ENCODE measurements at places on chromosomes 5 and 9.

GRCh38 chr9:109906766-109907382, 126.9 kb downstream of the PALM2AKAP2 start:
- DNase-seq: no peak

- no peak for DNase-seq
These were observed 11.1 kb upstream of the SPATA31E1 start for GRCh38 chr9:87871425-87872078.

GRCh38 chr9:76181781-76182180, 212.4 kb downstream of the RFK start:
- no peak for DNase-seq

DNA sequence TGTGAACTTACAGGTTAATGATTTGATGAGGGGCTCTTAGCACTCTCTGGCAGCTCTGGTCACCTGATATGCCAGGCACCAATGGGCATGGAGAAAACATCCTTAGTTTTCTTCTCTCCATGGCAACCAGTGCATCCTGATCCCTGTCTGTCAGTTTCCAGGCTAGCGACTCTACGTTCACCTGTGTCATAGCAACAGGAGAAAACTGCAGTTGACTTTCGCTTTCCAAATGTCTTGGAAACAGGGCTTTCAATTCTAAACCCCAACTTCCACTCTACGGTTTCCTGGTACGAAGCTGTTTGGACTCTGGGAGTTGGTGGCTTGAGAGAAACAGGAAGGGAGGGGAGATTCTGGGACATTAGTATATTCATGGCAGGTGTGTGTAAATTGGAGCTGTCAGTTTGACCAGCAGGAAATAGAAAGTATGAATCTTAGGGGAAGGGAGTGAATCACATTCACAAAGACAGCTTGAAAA, 74.4 kb downstream of the SLC28A3 start:
- DNase-seq: peak; percentile 7

DNA sequence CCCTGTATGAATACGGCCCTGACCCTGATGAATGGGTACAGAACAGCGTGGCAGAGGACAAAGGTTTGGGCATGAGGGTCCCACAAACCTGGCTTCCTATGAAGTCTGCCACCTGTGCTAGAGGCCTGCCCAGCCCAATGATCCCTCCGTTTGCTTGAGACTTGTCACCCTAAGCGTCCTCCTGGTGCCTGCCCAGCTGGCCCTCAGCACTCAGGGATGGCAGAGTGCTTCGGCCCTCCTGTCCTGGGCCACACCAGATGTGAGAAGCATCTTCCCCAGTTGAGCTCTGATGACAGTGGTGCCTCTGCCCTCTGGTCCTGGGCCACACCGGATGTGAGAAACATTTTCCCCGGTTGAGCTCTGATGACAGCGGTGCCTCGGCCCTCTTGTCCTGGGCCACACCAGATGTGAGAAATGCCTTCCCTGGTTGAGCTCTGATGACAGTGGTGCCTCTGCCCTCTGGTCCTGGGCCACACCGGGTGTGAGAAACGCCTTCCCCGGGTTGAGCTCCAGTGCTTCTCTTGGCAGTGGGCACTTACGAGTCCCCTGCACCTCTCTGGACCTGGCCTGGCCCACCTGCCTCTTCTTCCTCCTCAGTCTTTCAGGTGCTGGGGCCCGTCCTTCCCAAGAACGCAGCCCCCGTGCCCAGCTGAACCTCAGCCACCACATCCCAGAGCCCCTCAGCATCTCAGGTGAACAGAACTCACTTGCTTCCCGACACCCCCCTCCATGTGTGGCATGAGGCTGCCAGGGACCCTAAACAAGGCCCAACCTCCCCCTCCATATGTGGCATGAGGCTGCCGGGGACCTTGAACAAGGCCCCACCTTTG, 253.1 kb upstream of the IRX1 start:
- no peak for DNase-seq

GRCh38 chr5:91359962-91360609, 23.0 kb downstream of the ARRDC3 start:
- no peak for DNase-seq

GRCh38 chr9:16369427-16369826, 501.0 kb downstream of the BNC2 start:
- no peak for DNase-seq

DNA sequence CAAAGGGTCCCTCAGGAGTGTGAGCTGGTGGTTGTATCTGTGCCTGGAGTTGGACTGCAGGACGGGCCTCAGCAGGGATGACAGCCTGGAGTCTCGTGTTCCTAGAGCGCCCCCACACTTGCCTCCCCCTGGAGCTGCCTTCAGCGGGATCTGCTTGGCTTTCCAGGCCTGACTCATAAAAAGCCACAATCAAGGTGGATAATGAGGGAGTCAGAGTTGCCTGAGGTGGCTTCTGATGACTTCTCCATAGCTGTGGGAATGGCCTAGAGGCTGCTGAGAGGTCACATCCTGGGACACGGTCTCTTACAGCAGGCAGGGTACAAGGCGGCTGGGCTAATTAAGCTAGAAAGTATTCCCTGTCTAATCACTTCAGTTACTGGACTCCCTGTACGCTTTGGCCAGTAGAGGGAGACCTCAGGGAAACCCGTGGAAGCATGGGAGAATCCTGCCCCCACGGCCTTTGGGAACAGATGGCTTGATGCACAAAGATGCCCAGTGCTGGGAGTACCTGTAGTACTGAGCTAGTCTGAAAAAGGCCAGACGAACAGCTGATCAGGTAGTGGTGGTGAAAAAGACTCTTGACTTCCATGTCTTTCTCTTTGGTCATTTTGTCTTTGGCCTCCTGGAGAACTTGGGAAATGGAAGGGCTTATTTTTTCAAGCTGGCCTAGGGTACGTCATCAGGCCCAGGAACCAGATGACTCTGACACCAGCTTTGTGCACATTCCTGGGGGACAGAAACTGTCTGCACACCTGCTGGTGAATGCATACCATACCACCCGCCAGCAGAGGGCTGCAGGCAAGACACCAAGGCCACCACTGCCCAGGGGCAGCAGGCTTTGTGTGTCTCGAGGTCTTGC, 16.1 kb upstream of the FRRS1L start:
- DNase-seq: no peak

DNA sequence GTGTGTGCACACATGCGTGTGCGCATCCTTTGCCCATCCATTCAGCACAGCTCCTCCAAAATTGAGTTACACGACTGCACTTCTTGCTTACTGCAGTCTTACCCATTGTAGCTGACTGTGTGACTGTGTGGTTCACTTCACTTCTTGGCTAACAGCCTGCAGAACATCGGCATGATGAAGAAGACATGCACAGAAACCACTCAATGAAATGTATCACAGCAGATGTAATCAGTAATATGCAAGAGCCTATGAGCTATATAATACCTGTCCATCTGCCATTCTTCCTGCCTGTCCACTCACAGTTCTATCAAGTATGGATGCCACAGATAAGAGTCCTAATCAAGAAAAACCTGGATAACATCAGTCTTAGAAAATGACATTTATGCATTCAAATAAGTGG, 83.9 kb downstream of the TRPM3 start:
- DNase-seq: no peak

- no peak for DNase-seq
These were observed 24.5 kb downstream of the PTGES2 start for GRCh38 chr9:128102861-128103588.

GRCh38 chr9:97660340-97660739, 26.7 kb downstream of the NCBP1 start:
- DNase-seq: no peak

DNA sequence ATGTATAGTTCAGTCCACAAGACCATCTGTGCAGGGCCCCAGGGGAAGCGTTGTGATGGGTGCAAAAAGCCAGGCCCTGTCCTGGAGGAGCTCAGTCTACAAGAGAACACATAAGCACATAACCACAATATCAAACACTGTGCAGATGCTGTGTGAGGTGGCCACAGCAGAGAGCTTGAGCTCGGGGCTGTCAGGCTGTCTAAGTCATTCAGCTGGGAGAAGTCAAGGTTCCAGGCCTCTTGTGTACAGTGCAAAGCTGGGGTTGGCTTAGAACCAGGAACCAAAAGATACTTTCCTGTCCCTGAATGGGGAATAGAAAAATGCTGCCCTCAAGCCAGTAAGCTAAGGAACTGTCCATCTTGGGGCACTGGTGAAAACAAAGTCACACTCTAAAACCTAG, 75.0 kb downstream of the PRDM6 start:
- no peak for DNase-seq

- DNase-seq: peak; percentile 80
These were observed 96.5 kb downstream of the GADD45G start for GRCh38 chr9:89701221-89701798.

GRCh38 chr5:161064781-161065180, 212.8 kb upstream of the ATP10B start:
- DNase-seq: no peak

- no peak for DNase-seq
These were observed 60.7 kb downstream of the COL27A1 start for GRCh38 chr9:114216081-114216480.

DNA sequence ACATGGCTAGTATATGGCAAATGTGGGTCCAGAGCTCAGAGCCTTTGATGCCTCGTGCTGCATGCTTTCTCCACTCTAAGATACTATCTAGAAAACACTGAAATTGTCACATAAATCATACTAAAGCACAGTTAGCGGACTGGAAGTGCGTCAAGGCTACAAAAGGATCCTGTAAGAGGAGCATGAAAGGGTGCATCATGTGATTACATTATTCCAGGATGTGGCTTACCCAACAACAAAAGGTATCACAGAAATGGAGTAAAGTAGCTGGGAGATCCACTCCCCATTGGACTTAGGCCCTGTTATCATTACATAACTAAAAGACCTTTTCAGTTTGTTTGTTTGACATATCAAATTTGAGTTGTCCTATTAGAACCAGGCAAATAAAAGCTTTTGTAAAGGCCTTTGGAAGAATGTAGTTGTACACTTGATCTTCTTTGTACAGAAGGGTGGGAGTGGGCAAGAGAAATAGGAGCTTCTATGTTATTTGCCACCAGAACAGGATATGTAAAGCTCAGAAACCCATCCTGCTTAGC, 6.9 kb downstream of the SLC31A1 start:
- no peak for DNase-seq

- DNase-seq: no peak
These were observed 60.2 kb downstream of the PPARGC1B start for GRCh38 chr5:149790276-149790675.

- DNase-seq: no peak
These were observed 142.2 kb downstream of the DCP2 start for GRCh38 chr5:113118765-113119164.

- DNase-seq: no peak
These were observed 171.3 kb downstream of the ACTL7B start for GRCh38 chr9:108684288-108685025.

- DNase-seq: no peak
These were observed 2.4 kb upstream of the DOCK8 start for GRCh38 chr9:212297-212696.

DNA sequence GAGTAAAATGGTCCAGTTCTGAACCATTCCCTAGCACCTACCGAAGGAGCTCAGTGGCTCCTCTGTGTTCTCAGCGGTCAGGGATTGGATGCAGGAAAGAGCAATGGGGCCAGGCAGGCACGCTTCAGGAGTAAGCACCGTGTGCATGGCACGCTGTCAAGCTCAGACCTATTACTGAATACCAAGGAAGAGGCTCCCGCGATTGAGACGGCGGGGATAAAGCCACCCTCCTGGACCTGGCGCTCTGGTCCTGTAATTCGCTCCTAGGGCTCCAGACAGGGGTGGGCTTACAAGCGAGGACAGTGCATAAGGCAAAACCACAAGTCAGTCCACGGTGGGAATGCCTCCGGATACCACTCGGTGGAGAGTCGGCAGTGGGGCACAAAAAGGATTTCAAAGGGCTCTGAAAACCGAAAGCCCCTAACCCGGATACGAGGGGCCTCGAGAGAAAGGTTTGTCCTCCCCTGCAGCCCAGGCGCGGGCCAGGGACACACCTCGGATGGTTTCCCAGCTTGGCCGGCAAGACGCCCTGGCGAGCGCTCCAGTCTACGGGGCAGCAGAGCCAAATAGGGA, 988 bp downstream of the OXCT1 start:
- no peak for DNase-seq

DNA sequence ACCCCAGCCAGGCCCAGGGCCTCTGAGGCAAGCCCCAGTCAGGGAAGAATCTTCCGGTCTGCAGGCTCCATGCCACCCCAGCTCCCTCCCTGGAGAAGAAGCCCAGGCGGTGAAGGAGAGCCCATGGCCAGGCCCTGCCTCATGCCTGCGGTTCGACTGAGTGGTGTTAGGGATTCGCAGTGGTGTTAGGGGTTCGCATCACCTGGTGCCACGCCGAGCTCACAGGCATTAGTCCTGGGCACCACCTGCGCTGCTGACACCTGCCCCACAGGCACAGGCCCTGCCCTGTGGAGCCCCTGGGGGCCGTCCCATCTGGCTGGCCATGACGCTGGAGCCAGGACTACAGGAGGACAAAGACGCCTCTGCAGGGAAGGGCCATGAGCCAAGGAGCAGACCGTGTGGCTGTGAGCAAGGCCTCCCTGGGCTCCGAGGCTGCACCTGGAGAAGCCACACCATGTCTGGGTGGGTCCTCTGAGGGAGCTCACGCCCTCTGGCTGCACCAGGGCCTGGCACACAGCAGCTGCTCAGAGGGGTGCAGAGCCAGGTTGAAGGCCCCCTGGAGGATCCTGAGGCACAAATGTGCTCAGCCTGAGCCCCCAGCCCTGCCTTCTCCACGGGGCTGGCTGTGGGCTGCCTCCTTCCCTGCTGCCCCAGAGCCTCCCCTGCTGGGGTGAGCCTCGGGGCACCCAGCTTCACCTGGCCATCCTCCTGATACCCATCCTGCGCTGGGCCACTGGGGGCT, 27.6 kb upstream of the RNF130 start:
- DNase-seq: no peak

- no peak for DNase-seq
These were observed 417 bp downstream of the SRD5A1 start for GRCh38 chr5:6633469-6634245.

DNA sequence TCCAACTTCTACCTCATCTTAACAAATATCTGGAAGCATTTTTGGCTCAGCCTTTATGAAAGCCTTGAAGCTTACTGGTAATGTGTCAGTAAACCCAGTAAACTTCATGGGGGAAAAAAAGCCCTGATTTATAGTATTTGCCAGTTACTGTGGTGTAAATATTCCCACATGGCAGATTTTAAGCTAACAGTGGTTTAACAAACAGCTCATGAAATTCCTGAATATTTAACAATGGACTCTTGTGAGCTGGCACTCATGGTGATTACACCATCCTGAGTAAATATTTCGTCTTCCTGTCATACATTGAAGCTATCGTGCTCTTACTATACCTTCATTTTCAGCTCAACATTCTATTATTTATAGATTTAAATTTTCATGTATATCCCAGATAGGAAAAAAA, 57.0 kb upstream of the ACOT12 start:
- DNase-seq: no peak

DNA sequence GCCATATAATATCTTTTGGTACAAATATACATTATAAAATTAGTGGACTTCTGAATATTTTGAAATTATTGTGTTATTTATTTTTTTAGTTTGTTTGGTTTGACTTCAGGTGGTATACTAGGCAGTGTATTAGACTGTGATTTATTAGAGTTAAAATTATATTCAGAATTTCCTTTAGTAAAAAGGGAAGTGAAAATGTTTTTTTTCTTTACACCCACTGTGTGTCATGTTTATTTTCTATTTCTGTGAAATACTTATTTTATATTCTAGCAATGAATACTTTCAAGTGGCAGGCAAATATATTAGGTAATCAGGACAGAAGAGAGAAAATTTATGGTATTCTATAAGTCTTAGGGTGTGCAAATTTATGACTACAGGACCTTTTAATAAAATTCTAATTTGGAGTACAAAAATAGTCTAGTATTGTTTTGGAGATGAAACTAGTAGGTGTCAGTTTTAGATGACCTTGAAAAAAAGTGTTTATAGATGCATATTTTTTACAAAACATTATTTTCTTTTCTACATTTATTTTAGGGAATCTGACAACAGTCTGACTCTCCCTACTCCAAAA, 8.8 kb downstream of the CSNK1G3 start:
- DNase-seq: no peak

- DNase-seq: no peak
These were observed 233.7 kb upstream of the ADRA1B start for GRCh38 chr5:159682623-159683022.
